ENCODE measurements at places on chromosomes 4 and X.

GRCh38 chr4:139246166-139246565 lies 33.9 kb downstream of the MGARP start:
- DNase-seq = no peak

DNA sequence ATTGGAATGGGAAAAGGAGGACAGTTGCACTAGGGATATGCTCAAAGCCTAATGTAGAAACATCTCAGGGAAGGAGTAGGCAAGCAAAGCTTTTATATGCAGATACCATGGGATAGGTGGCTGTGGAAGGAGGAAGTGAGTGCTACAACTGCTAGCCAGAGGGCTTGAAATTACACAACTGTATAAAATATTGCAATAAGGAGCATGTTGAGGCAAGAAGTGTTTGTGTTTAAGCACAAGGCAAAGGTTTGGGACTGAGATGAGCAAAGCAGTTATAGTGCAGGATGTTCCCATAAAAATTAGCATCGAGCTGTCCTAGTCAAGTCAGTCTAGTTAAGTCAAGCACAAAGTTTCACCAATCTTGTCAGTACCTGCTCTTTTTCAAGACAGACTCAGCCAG lies 35.6 kb upstream of the DCAF8L1 start:
- no peak for DNase-seq

DNA sequence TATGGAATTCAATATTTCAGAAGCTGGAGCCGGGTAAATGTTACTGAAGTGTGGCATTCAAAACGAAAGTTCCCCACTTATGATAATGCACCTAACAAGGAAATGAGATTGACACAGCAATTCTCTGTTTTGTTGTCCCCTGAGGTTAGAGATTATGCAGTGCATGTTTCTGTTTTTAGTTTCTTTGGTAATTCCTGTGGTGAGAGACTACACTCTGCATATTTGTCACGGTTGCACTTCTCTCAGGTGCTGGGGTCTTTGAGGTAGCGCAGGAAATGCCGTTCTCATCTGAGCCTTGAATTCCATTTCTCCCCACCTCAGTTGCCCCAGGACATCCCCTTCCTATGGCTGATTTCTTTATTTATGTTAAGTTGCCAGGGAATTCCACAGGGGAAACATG lies 15.3 kb upstream of the BEND4 start:
- DNase-seq = no peak

GRCh38 chr4:64889906-64890610 lies 480.8 kb upstream of the TECRL start:
- no peak for DNase-seq

DNA sequence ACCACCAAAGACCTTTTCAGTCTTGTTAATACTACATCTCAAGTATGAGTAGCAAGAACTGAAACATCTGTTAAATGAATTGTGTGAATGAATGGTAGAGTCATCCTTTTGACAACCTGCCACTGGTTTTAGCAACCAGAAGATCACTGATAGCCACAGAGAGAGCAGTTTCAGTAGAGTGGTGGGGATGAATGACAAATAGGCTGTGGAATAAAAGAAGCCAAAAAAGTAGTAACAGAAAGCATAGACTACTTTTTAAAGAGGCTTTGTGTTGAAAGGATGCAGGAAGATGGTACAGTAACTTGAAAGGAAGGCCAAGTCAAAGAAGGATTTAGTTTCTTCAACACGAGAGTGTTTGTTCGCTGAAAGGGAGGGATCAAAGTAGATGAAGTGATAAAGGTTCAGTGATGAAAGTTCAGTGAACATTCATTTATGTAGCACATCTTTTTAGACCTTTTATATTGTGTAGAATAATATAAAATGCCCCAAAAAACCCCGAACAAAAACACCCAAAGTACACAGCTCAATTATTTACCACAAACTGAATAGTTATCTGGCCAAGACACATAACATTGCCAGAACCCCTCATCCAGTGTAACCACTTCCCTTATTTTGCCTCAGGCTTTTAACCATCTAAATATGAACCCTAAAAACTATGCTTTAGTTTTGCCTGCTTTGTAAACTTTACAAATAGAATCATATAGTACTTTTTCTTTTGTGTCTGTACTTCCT lies 40.1 kb upstream of the EIF1AX start:
- no peak for DNase-seq
